ENCODE measurements at places on chromosomes 4 and X.

- peak; percentile 48 for DNase-seq
Measured at GRCh38 chr4:47122592-47123291, 91.4 kb downstream of the GABRB1 start.

GRCh38 chrX:43868791-43869190 is 13.5 kb downstream of the MAOB start:
- no peak for DNase-seq

GRCh38 chr4:145829629-145830395 is 108.8 kb downstream of the ZNF827 start:
- DNase-seq: no peak

DNA sequence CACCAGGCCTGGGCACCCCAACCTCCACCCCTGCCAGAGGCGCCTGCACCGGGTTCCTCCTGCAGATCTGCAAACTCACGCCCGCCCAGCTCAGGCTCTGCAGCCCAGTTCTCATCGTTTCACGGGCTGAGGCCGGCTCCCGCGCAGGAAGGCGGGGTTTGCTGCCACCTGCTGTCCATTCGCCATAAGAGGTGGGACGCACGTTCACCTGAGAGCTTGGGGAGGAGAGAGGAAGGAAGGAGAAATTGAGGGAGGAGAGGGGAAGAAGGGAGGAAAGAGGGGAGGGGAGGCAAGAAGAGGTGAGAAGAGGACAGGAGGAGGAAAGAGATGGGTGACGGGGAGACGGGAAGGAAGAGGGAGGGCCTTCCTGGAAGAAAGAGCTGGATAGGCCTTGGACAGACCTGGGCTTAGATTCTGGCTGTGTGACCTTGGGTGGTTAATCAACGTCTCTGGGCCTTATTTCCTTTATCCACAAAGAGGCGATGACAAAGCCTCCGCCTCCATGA is 114.5 kb downstream of the ADRA2C start:
- DNase-seq: peak; percentile 78

- DNase-seq: peak; percentile 64
Measured at GRCh38 chr4:4461850-4462249, 74.9 kb downstream of the NSG1 start.

DNA sequence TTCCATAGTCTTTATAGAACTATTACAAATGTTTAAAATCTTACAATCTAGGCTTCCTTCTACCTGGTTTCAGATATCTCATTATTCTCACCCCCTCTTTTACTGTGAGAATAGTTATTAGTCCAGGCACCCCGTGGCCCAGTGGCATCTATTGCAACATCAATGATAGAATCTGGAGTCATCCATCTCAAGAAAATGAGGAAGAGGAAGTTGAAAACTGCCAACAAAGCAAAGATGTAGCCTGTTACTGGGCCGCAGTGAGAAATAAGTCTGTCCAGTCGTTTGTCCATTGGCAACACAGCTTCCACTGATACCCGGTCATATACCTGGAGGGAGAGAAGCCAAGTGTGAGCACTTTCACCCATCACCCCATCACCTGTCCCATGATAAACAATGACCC is 6.0 kb upstream of the ASB11 start:
- no peak for DNase-seq
